GM12878 (cell line): ENCODE measurements at places on chromosomes 7 and 10. TPM values are rescaled to one million over a fixed set of nuclear protein-coding genes. Genes with fewer than 3 reads are reported as not detected.

GRCh38 chr7:24138343-24138742 lies 145.6 kb upstream of the NPY start:
- no peak overlapping the region for H3K27ac ChIP-seq
- DNase-seq, result no peak
- no peaks in the 10 kb centered on the region for H3K36me3 ChIP-seq
- no peak overlapping the region for H3K4me3 ChIP-seq
- peaks cover 8% of the 10 kb centered on the region; the same call in 1 of the 2 replicates for H3K4me1 ChIP-seq

DNA sequence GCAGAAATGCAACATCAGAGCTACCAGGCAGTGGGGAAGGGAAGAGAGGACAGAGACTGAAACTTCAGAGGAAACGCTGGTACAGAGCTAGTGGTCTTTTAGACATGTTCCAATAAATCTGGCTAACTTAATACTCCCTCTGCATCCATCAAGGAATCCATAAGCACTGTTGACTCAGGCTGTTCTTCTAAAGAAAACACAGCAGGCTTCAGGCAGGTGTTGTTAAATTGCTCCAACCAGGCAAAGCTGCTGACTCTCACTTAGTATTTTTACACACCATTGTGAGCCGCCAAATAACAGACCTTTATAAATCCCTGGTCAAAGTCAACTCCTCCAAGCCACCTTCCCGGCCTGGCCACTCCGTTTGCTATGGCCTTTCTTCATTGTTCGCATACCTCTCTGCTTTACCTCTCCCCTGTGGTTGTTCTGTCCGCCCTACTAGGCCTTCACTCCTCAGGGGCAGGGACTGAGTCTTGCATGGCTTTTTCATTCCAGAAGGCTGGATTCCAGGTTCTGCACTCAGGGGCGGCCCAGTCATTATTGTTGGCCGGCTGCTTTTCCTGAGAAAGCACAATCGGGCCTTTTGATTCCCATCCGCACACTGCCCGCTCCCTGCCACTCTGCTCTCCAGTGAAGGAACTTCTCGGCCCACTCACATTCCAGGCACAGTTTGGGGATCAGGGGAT lies 18.4 kb downstream of the CREB3L2 start:
- H3K4me1 ChIP-seq, result peaks cover 91% of the 10 kb centered on the region
- peak overlapping the region; percentile 10; the same call in 1 of the 2 replicates for H3K4me3 ChIP-seq
- no peaks in the 10 kb centered on the region for H3K27me3 ChIP-seq

- no peaks in the 10 kb centered on the region for H3K4me1 ChIP-seq
- DNase-seq, result no peak
- 0 out of 2 replicates have a peak, but pooled peaks cover 2% of the 10 kb centered on the region for H3K27me3 ChIP-seq
These were observed 22.2 kb downstream of the CDHR3 start for GRCh38 chr7:105985229-105985628.

- no peaks in the 10 kb centered on the region for H3K27me3 ChIP-seq
- no peaks in the 10 kb centered on the region; the same call in 1 of the 2 replicates for H3K36me3 ChIP-seq
- H3K4me3 ChIP-seq, result peak overlapping the region; percentile 85
- peaks cover 5% of the 10 kb centered on the region for H3K4me1 ChIP-seq
- peak overlapping the region; percentile 91 for H3K27ac ChIP-seq
- DNase-seq, result no peak
These were observed 4.4 kb downstream of the CDK6 start for GRCh38 chr7:92831716-92832533.

DNA sequence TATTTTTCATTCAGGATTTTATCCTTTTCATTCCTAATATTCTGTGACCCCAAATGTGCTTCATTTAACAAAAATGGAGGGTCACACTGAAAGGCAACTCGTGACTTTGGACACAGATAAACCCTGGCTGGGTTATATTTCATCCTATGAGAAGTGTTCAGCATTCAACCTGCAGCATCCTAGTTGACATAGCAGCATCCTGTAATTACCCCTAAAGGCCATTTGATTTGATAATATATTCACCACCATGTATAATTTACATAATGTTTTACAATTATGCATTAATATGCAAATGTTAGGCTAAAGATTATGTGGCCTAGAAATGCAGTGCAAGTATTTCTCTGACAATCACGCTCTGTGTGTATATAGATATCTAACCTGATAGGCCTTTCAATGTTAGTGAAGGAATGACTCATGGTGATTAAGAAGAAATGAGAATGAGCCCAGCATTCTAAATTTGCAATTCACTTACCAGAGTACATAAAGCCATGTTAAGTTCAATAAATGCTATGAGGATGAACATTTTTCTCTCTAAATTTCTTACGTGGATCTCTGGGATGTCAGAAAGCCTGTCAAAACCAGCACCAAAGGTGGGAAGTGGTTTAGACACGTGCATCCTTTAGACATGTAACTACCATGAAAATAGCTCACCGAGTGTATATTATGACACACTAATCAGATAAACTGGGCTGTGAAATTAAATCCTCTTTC lies 337.7 kb upstream of the AOAH start:
- no peaks in the 10 kb centered on the region for H3K27me3 ChIP-seq
- H3K36me3 ChIP-seq, result no peaks in the 10 kb centered on the region; the same call in 1 of the 2 replicates
- no peak overlapping the region for H3K27ac ChIP-seq
- DNase-seq, result no peak
- H3K4me1 ChIP-seq, result peaks cover 7% of the 10 kb centered on the region
- no peak overlapping the region for H3K4me3 ChIP-seq

GRCh38 chr7:41169317-41169716 lies 533.6 kb downstream of the INHBA start:
- H3K27me3 ChIP-seq, result no peaks in the 10 kb centered on the region
- H3K27ac ChIP-seq, result no peak overlapping the region
- no peaks in the 10 kb centered on the region for H3K4me1 ChIP-seq
- H3K4me3 ChIP-seq, result no peak overlapping the region

GRCh38 chr7:111393011-111393754 lies 169.1 kb downstream of the IMMP2L start:
- no peaks in the 10 kb centered on the region for H3K36me3 ChIP-seq
- no peaks in the 10 kb centered on the region for H3K27me3 ChIP-seq
- no peak overlapping the region for H3K27ac ChIP-seq
- no peak for DNase-seq
- no peak overlapping the region for H3K4me3 ChIP-seq

GRCh38 chr10:127907411-127908105 lies 655 bp downstream of the PTPRE start:
- no peaks in the 10 kb centered on the region for H3K4me1 ChIP-seq
- H3K27me3 ChIP-seq, result no peaks in the 10 kb centered on the region; the same call in 1 of the 2 replicates
- H3K4me3 ChIP-seq, result no peak overlapping the region
- H3K36me3 ChIP-seq, result no peaks in the 10 kb centered on the region

DNA sequence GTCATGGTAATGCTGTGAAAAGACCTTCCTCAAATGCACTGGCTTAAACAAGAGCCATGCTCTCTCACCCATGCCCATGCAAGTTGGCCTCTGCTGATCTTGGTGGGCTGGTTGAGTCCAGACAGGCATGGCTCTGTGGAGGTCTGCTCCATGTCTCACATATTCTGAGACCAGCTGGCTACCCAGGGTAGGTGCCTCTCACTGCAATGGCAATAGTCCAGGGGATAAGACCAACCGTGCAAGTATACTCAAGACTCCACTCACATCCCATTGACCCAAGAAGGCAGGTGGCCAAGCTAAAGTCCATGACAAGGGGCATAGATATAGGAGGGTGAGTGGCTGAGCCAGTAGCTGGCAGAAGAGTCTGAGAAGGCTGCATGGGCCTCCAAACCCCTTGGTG lies 14.2 kb upstream of the EBF3 start:
- H3K36me3 ChIP-seq, result no peaks in the 10 kb centered on the region
- H3K4me1 ChIP-seq, result no peaks in the 10 kb centered on the region
- DNase-seq, result no peak
- H3K27ac ChIP-seq, result no peak overlapping the region
- no peak overlapping the region for H3K4me3 ChIP-seq

DNA sequence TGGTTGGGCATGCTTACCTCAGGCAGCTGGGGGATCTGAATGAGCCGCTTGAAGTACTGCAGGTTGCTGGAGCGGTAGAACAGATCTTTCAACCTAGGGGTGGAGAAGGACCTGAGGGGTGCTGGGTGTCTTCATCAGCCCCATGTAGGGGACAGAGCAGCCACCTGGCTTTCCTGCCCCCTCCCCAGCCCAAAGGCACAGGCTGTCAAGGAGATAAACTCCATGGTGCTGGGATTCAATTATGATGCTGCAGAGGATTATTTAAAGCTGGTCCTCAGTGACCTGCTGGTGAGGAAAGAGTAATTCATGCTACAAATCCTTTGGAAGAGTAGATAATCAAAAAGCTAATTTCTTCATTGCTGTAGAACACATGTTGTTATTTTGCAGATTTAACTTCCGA lies 71.1 kb downstream of the SPDYE5 start:
- no peaks in the 10 kb centered on the region for H3K27me3 ChIP-seq
- no peaks in the 10 kb centered on the region for H3K4me1 ChIP-seq
- no peak overlapping the region for H3K4me3 ChIP-seq
- no peaks in the 10 kb centered on the region for H3K36me3 ChIP-seq
- no peak overlapping the region for H3K27ac ChIP-seq

BAIAP2L1 gene
- total RNA-seq, result 49.5 and 49.9 TPM in 2 replicates

AS3MT gene
- not detected in 2 replicates for total RNA-seq

CHN2 gene
- total RNA-seq, result 0.27 and 0.33 TPM in 2 replicates
